Activated T-cell treated with anti-CD3 and anti-CD28 coated beads, Interleukin-2, amount 50 U/mL, for 24 hours (primary cell): ENCODE measurements at places on chromosomes 4 and X.

- no peak for DNase-seq
Measured at GRCh38 chr4:169963998-169964397, 62.2 kb downstream of the MFAP3L start.

- no peak for DNase-seq
Measured at GRCh38 chr4:62474802-62475201, 1274.7 kb downstream of the ADGRL3 start.

DNA sequence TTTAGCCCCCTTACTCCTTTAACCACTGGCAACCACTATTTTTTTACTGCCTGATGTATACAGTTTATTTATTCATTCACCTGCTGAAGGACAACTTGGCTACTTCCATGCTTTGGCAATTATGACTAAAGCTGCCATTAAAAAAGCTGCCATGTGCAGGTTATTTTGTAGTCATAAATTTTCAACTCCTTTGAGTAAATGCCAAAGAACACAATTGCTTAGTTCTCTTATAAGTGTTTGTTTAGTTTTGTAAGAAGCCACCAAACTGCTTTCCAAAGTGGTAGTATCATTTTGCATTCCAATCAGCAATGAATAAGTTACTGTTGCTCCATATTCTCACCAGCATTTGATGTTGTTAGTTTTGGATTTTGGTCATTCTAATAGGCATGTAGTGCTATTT is 1831.8 kb downstream of the PCDH7 start:
- DNase-seq: no peak

DNA sequence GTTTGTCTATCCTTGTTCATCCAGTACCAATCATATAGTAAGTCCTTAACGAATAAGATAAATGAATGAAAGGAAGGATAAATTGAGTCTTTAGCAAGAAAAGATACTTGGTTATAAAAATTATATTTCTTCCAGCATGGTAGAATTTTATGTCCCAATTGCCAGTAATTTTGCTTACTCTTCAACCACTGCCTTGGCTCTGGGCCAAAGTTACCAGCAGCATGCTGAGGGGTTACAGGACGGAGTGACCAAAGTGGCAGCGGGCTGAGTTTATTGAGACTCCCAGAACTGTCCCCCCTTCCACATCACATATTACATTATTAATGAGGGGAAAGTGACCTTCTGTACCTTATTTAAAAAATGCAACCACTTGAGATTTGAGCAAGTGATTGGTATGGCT is 121.7 kb downstream of the RASGEF1B start:
- no peak for DNase-seq

- DNase-seq: no peak
Measured at GRCh38 chr4:2402941-2403340, 15.5 kb downstream of the ZFYVE28 start.

GRCh38 chrX:132592880-132593279 is 104.0 kb upstream of the MBNL3 start:
- no peak for DNase-seq

DNA sequence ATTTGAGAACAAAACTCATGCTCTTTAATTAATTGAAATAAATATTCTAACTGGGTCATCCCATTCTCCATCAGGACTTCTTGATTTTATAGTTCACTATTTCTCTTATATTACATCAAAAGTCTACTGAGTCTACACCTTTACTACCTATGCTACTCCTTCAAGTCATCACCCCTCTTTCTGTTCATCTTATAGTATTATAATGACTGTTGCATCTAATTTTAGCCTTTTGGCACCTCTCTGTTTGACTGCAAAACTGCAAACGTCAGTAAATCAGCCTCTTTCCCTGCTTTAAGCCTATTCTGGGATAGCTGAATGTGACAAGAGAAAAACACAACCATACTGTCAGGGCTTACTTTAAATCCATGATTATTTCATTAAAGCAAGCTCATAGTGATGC is 639.1 kb downstream of the GABRG1 start:
- DNase-seq: no peak

DNA sequence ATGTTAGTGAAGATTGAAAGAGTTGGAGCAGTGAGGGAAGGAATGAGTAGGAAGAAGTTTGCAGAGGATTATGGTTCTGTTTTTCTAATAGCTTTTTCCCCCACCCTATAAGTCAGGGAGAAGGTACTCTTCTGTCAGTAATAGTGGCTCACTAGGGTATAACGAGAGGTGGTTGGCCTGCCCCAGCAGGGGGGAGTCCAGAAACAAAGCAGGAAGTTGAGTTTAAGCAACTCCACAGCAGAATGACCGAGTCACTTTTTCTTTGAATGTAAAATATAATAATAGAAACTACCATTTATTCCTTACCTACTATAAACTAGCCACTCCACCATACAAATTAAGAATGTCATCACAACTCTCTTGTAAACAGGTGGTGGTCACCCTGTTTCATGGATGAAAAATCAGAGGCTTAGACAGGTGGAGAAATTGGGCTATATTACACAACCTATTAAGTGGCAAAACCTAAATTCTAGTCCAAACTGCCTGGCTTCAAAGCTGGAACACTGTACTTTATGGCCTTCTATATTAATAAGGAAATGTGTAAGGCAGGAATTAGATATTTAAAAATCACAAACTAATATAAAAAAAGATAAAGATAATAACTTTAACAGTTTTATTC is 21.9 kb downstream of the AP1AR start:
- DNase-seq: no peak

DNA sequence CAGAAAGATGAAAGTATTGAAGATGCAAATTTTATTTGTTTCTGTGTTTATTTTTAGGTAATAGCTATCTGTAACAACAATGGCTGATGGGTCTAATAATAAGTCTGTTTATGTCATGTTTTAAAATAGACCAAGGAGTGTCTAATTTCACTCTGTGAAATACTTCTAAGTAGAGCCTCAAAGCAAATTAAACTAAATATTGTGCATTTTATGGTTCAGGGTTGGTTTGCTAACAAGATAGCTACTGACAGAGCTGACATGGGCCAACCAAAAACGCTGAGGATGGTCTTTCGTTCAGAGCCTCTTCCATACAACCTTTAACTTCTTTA is 437.6 kb upstream of the CTSO start:
- no peak for DNase-seq

- DNase-seq: no peak
Measured at GRCh38 chr4:67725132-67725531, 24.2 kb upstream of the UBA6 start.

GRCh38 chr4:140236654-140237169 is 82.7 kb upstream of the MAML3 start:
- DNase-seq: no peak

DNA sequence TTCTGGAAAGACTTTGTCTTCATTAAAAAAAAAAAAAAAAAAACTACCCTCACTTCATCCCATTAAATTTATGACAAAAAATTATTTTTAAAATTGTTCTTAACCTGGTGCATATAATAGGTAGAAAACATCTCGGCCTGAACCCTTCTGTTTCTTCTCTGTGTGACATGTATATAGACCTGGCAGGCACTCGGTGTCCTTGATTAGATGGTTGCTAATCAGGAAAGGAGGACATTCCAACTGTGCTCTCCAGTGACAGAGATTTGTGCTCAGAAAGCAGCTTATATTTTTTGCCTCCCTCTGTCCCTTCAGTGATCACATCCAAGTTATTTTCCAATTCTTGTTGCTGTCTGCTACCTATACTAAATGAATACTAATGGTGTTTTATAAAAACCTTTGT is 355.6 kb downstream of the CBLL2 start:
- no peak for DNase-seq

DNA sequence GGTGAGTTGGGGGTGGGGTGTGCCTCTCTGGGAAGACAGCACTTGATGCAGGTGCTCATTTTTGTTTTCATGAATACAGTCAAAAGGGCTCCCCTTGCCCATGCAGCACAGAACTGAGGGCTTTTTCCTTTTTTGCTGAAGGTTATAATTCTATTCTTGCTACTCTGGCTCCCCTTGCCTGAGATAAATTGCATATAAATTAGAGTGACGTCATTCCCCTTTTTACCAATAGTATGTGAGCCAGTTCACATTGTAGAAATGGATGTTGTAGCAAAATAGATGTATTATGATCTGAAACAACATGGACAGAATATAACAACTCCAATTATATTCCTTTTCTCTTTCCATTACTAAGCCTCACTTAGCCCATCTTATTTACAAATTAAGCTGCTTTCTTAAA is 28.4 kb downstream of the CXorf58 start:
- no peak for DNase-seq
